ENCODE measurements at places on chromosomes 2 and 18.

DNA sequence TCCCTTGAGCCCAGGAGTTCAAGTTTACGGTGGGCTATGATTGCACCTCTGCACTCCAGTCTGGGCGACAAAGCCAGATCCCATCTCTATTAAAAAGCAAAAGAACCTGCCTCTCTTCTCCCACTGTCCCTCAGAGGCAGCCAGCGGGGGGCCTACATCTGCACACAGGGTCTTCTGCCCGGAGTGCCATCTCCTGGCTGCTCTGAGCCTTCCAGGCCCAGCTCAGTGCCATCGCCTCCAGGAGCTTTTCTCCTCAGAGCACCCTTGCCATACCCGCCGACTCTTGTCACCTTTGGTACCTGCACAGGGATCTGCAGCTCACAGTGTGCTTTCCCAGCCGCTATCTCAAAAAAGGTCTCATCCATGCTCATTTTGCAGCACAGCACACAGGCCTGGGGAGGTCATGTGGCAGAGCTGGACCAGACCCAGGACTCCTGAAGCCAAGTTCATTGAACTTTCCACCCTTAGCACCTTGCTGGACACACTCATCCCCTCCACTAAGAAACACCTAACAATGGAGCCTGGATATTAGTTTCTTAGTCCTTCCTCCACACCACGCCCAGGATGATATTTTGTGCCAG is 186.3 kb downstream of the HAUS1 start:
- DNase-seq: no peak

GRCh38 chr2:237549643-237550415 is 16.5 kb upstream of the PRLH start:
- DNase-seq: no peak

DNA sequence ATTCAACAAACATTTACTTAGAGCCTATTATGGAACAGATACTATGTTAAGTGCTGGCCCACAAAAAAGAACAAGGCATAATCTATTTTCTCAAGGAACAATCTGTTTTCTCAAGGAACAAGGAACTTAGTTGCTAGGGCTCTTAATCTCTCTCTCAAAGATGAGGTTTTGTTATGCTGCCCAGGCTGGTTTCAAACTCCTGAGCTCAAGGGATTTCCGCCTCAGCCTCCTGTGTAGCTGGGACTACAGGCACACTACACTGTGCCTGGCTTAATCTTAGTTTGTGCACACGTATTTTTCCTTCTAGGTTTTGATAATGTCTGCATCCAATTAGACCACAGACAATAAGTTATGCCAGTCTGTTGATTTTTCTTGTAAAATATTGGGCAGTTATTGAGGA is 89.5 kb downstream of the PTH2R start:
- no peak for DNase-seq

DNA sequence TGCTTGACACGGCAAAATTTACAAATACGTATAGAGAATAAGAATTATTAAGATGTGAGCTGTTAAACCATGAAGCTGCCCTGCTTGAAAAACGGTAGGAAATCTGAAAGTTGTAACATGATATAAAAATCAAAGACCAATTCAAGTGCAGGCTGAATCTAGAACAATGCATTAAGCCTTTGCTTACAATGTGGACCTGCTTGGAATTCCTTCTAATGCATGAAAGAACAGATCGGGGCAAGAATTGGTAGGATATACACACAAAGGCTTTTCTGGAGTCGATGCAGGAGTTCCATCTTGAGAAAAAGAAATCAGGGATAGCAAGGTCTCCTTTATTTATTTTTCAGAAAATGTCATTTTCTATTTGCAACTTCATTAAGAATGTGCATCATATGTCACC is 136.8 kb downstream of the DLGAP1 start:
- no peak for DNase-seq

DNA sequence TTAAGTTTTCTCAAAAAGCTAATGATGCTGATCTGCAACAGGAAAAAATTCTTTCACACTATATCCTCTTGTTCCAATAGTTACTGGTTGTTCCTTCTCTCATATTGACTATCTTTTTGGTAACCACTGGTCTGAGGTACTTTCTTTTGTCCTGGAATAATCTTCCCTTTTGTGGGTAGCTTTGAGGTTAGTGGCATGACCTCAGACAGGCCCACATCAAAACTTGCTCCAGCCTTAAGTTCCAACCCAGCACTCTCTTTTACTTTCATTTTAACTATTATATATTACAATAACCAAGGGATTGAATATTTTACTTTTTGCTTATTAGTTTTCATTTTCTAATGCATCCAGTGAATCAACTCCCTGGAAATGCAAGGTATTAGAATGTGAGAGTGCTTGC is 9.5 kb downstream of the REG1A start:
- DNase-seq: no peak

GRCh38 chr18:50161597-50162205 is 33.2 kb downstream of the MYO5B start:
- peak; percentile 68 for DNase-seq

Data from Calu3 (cell line).